ENCODE measurements at places on chromosomes 7 and 10.
A peak's percentile ranks its signal among the peaks of the same experiment; 100 is the strongest.

- DNase-seq = no peak
These were observed 30.3 kb downstream of the ARL5B start for GRCh38 chr10:18689498-18689897.

- no peak for DNase-seq
These were observed 35.6 kb downstream of the FAM20C start for GRCh38 chr7:227926-228325.

DNA sequence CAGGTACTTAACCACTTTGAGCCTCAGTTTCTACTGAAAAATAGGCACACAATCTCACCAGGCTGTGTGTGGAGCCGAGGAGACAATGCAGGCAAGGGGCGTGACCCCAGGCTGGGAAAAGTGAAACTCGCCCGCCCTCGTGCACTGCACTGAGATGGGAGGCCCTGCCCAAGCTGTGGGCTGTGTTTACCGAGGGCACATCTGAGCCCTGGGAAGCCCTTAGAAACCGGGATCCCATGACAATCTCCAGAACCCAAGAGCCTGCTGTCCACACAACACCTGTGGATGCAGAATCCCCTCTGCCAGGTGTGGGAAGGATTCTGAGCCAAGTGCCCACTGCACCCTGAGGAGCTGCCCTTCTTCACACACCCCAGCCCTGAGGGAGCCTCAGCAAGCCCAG lies 198.3 kb downstream of the GRID1 start:
- no peak for DNase-seq

GRCh38 chr7:41808541-41808940 lies 105.7 kb upstream of the INHBA start:
- no peak for DNase-seq

DNA sequence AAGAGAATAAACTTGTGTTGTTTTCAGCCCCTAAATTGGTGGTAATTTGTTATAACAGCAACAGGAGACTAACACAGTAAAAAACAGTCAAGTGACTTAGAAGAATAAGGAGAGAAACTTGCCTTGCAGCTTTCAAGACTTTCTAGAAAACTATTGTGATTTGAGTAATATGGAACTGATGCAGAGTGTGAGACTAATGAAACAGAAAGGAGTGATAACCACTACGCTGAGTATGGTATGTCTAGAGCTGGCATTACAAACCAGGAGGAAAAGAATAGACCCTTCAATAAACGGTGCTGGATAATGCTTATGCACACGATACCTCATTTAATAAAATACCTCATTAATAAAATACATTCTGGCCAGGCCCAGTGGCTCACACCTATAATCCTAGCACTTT lies 99.9 kb downstream of the CREM start:
- DNase-seq = no peak

DNA sequence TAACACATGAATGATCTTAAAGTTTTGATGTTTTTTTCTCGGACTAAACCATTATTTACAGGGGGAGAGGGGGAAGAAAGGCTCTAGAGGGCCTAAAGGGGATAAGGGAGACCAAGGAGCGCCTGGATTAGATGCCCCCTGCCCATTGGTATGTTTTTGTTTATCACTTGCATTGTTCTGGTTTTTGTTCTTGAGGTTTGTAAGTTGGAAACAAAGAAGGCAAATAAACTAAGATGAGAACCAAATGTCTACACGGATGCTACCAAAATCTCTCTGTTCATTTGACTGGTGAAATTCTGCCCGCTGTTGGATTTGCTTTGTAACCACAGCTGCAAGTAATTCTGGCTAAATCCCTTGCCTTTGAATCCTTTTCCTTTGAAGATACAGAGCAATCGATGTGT lies 99.8 kb upstream of the MACROH2A2 start:
- no peak for DNase-seq

- no peak for DNase-seq
These were observed 44.7 kb upstream of the GPR26 start for GRCh38 chr10:123621492-123621891.

- no peak for DNase-seq
These were observed 51.0 kb downstream of the ATXN7L1 start for GRCh38 chr7:105825371-105825770.

- DNase-seq = no peak
These were observed 15.3 kb downstream of the SCRN1 start for GRCh38 chr7:29974286-29974685.

DNA sequence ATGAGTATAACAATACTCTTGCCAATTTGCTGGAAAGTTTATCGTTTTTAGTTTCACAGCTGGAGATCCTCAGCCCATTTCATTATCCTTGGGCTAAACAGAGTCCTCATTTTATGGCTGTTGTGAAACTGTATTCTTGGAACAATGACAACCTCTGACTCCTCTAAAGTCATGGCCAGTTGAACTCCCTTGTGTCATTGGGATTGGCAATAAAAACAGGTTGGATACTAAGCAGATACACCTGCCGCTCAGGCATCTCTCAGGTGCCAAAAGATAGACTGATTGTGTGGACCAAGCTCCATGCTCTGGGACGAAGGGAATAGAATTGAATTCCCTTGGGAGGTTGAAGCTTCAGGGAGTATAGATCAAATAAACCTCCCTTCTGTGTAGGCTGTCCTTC lies 182.2 kb downstream of the WDR11 start:
- no peak for DNase-seq

DNA sequence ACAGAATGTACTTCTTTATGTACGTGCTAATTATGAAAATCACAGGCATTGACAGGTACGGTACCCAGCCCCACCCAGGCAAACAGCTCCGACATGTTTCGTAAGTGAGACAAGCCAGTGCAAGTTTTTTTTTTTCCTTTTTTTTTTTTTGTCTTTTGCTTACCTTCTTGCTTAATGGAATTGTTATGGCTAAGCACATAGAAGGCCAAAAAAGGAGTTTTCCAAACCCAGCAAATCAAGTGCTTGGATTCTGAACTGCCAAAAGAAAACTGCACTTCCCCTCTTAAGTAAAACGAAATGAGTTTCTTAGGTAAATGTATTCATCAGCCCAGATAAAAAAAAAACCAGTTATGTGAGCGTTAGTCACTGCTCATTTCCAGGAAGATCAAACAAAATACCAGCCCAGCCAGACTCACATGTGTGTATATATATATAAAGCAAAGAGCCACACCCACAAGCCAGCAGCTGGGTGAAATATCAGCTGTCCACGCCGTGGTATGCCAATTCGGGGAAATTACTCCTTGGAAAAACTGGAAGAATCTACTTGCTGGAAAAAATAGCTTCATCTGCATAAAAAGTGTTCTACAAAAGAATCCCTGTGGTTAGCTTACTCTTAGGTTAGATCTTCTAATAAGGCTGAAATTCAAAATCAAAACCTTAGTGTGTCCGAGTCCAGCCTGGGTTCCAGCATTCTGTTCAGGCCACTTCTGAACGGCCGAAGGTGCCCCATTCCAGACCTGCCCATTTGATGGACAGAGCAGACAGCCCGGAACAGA lies 8.0 kb downstream of the KLF6 start:
- peak; percentile 45 for DNase-seq

DNA sequence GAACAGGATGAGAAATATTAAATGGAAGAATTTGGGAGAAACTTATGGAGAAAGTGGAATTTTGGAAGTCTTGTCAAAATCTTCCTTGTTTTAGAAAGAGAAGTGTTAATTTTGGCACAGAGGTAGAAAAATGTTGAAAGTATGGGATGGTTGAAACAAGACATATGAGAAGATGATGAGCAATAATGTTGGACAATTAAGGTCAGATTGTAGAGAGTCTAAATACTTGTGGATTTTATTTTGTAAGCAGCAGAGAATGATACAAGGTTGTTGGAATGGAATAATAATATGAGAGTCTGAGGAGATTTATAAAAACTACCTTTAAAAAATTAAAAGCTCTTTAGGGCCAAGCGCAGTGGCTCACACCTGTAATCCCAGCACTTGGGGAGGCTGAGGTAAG lies 34.6 kb downstream of the PHTF2 start:
- DNase-seq = no peak

- no peak for DNase-seq
These were observed 77.0 kb upstream of the GSDME start for GRCh38 chr7:24834128-24834798.

DNA sequence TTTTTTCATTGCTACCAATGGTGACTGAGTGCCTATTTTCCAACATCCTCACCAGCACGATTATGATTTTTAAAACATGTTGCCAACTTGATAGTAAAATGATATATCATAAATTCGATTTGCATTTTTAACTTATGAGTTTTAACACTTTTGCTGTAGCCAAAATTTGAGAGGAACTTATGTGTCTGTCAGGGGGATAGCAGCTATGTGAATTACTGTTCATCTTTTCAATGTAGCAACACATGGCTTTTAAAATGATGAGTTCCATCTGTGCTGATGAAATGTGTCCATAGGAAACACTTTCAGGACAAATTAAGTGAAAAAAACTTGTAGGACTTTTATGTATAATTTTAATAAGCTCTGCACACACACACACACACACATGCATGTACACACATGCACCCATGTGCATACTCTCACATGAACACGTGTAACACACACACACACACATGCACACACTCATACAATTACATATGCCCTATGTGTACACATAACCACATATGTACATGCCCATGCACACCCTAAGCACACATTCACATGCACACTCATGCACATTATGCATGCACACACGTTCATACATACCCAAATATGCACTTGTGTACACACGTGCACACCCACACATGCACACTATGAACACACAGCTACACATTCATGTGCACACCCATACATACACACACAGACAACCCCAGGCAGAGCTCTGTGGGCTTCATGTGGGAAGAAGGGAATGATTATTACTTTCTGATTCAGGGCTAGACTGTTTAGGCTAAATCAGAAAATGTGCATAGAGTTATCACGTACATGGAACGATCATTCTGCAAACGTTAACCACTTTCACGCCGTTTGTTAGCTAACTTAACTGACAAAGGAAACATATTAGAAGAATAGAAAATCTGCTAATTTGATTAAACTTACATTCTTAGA lies 68.9 kb downstream of the C10orf143 start:
- no peak for DNase-seq

GRCh38 chr10:35340975-35341374 lies 4.7 kb downstream of the CCNY start:
- no peak for DNase-seq

DNA sequence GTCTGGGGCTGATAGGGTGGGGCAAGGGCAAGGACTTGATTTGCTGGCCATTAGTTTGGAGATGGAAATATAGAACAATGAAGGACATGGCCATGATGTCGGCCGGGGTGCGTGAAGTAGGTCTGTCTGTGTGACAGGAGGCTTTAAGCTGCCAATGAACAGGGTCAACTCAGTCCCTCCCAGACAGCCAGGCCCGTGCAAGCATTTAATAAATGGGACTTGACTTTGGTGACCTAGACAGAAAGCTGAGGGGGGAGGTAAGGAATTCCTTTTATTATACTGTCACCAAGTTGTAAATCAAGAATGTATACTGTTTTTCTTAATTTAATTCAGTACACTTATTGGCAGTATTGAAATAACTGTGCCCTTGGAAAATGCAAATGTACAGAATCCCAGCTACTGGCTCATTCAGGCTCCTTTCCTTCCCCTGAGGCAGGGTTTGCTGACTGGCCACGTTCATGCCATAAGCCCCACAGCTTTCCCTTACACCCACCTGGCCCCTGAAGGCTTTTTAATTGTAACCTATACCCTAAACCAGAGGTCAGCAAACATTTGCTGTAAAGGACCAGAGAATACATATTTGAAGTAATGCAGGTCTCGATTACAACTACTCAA lies 87.2 kb downstream of the WIPF3 start:
- no peak for DNase-seq

GRCh38 chr7:5218564-5219360 lies 28.7 kb downstream of the WIPI2 start:
- DNase-seq = no peak

DNA sequence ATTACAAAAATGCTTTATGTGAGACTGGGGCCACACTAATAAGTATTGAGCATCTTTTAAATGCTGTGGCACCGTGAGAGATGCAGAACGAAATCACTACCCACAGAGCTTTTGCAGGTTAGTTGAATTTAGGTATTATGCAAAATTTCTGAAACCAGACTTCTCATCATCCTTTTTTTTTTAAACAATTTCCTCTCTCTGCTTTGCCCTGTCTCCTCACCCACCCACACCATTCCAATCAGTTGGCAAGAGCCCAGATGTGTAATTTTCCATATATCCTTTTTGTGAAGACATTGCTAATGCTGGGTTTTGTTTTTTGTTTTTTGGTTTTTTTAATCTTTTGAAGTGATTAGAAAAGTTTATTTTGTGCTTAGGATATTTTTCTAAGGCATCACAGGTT lies 1.1 kb downstream of the YAE1 start:
- DNase-seq = no peak

- DNase-seq = no peak
These were observed 205.3 kb downstream of the CHRM2 start for GRCh38 chr7:137073571-137074325.

DNA sequence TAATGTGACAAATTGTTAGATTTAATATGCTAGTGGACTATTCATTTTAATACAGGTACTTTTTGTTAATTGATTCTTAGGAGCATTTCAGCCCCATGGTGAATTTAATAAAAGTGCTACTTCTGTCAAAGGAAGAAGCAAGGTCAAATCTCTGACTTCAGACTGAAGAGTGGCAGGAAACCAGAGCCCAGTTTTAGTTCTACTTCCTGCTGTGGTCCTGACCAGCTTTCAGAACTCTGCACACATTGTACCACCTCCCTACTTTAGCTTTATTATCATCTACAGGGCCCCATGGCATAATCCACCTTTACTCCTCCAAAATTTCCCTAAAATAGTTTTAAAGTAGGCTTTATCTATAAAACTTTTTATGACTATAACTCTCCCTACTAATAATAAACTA lies 33.7 kb downstream of the CTTNBP2 start:
- no peak for DNase-seq

DNA sequence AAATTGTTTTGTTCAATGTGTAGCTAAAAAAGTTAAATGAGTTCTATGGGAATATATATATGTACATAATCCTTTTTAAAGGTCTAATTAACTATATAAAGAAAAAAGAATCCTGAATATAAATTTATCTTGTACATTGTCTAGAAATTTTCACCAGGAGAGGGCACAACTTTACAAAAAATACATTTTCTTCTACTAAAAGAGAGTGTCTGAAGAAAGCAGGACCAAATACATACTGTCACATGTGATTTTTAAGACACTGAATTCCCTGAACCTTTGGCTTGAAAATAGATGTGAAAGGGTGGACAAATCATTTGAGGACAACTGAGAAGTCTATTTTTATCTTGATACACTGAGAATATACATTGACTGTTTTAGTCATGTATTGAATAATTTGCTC lies 204.3 kb downstream of the DGKB start:
- DNase-seq = no peak

- no peak for DNase-seq
These were observed 102.3 kb downstream of the MKX start for GRCh38 chr10:27643301-27643700.

- no peak for DNase-seq
These were observed 47.4 kb downstream of the ZMYND11 start for GRCh38 chr10:182441-183201.

DNA sequence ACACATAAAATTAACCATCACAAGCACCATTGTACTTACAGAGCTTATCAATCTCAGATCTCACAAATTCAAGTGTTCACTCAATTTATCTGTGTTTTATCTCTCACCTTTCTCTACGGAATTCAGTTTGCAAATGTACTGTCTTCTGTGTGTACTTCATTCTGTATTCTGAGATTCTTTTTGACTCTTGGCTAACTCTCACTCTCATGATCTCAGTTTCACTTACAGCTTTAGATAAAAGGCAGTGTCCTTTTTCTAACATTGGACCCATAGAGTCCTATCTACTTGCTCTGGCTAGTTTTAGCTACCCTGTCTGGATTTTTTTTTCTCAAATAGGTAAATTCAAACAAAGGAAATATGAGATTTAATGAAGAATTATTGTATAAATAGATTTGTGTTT lies 176.0 kb downstream of the CCDC7 start:
- no peak for DNase-seq

GRCh38 chr7:127946111-127946510 lies 85.1 kb downstream of the LRRC4 start:
- DNase-seq = no peak
